ENCODE measurements at places on chromosomes 11 and 22. TPM values are rescaled to one million over a fixed set of nuclear protein-coding genes. Genes with fewer than 3 reads are reported as not detected.

Gene OR5T1
- total RNA-seq = not detected

Gene CDC42BPG
- 1.6 TPM for total RNA-seq

Gene TMEM45B
- not detected for total RNA-seq

Gene OR56A1
- total RNA-seq = not detected

Gene MAPK8IP1
- 5.8 TPM for total RNA-seq

Measured in A549 treated with CpdA at 1 μM for 4 hours (cell line).